ENCODE measurements at places on chromosomes 7 and 10.

GRCh38 chr7:105655067-105655466 lies 73.8 kb upstream of the EFCAB10 start:
- DNase-seq, result no peak

DNA sequence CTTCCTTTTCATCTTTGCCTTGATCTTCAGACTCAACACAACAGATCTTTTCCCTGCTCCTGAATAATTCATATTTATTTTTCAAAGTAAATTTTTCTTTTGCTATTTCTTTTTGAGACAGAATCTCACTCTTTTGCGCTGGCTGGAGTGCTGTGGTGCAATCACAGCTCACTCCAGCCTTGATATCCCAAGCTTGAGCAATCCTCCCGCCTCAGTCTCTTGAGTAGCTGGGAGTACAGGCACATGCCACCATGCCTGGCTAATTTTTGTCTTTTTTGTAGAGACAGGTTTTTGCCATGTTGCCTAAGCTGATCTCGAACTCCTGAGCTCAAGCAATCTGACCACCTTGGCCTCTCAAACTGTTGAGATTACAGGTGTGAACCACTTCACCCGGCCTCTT lies 9.2 kb downstream of the RTKN2 start:
- no peak for DNase-seq

DNA sequence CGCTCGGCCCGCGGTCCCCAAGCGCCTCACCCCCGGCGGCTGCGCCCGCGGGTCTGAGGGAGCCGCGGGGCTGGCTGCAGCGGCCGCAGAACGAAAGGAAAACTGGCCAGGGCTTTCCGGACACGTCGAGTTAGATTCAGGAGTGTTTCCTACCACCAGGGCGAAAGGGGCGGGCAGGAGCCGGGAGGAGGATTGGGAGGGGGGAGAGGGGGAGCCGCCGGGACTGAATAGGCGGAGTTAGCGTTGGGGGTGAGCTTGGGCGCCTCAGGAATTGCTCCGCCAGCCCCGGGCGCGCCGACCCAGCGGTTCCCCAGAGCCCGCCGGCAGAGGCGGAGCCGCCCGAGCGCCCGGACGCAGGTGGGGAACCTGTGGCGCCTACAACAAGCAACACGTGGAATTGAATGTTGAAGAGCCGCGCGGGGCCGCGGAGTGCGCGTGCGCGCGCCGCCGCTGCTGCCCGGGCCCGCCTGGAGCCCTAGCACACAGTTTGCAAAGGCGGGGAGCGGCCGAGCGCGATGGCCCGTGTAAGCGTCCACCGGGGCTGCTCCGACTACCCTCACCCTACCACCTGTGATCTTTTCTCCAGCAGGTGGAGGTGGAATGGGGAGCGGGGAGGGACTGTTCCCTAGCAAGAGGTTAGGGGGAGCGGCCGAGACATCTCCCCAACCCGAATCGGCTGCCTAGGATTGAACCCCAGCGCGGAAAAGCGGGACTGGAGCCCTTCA lies at the start of gene CADPS2:
CADPS2 (minus strand) TSS at position 104 of the 725 bp plus-strand sequence. CDS start 123 bp downstream, outside the sequence.
- DNase-seq, result peak; percentile 3

GRCh38 chr10:59817773-59818172 lies 64.5 kb upstream of the MRLN start:
- no peak for DNase-seq

GRCh38 chr7:106218546-106218945 lies 66.2 kb downstream of the NAMPT start:
- DNase-seq, result no peak

GRCh38 chr7:143988976-143989745 lies 11.0 kb upstream of the OR6B1 start:
- DNase-seq, result no peak

- DNase-seq, result no peak
These were observed 149.8 kb downstream of the AMPH start for GRCh38 chr7:38481401-38481800.

DNA sequence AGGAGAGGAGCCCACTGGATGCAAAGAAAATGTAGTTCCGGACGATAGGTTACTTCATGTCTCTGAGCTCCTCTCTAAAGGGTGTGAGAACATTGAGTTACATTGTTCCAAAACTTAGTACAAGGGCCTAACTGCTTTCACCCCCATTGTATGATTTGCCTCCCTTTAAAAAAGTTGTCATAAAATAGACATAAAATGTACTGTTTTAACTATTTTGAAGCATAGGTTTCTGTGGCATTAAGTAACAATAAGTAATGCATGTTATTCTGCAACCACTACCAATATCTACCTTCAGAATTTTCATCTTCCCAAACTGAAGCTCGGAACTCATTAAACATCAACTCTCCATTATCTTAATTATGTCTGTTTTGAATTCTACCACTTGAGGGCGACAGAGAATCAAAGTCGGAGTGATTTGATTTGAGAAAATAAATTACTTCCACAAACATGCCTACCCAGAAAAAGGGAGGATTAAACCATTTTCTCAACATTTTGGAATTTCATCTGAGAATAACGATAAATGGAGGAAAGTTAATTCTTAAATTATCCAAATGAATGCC lies 2.7 kb downstream of the IGFBP1 start:
- no peak for DNase-seq

GRCh38 chr10:2681891-2682290 lies 385.5 kb upstream of the PFKP start:
- DNase-seq, result no peak

GRCh38 chr10:129104266-129105045 lies 362.6 kb upstream of the MGMT start:
- no peak for DNase-seq

DNA sequence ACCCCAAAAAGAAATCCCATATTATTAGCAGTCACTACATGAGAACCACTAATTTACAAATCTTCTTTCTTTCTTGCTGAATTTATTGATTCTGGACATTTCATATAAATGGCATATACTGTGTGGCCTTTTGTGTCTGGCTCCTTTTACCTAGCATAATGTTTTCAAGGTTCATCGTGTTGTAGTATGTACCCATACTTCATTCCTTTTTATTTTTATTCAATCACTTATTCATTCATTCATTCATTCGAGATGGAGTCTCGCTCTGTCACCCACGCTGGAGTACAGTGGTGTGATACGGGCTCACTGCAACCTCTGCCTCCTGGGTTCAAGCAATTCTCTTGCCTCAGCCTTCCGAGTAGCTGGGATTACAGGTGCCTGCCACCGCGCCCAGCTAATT lies 21.9 kb downstream of the VPS26A start:
- DNase-seq, result no peak

DNA sequence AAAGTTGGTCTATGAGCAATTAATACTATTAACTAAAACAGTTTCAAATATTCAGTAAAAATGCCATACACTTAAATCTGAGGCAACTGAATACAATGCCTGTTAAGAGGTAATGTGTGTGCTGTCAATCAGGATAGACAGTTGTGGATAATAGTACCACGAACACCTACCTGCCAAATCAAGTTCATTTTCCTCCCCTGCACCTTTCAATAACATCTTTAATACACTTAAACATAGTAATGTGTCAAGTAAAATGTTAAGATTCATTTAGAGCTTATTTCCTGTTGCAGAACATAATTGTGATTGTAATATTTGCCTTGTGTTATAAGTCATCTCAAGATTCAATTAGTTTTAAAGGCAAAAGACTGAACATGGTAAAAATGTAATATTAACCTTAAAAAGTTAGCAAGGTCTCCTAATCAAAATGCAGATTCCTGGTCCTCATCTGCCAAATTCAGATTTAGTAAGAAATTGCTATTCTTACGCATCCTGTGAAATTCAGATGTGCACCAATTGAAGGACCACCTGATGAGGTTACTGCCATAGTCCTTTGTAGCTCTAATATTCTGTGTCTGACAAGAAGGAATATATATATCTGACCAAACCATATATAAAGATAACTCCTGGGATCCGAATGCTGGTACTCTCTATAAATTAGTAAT lies 37.1 kb downstream of the COL1A2 start:
- DNase-seq, result no peak

DNA sequence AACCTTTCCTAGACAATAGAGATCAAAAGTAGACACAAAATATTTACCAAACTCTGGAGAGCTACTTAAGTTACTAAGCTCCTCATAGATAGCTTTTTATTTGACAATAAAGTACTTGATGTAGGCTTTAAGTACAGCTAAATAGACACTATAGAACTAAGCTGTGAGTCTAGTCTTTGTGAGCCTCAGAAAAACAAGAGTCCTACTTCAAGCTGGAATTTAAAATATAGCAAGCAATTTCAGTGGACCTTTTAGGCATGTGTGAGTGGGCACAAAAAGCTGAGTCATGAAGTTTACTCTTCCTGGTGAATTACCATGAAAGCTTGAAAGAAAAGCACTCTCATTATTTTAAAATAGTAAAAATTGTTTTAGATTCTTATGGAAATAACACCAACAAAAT lies 76.1 kb downstream of the ADD3 start:
- no peak for DNase-seq

- no peak for DNase-seq
These were observed 218.4 kb downstream of the GLRX3 start for GRCh38 chr10:130354573-130354954.

- no peak for DNase-seq
These were observed 338.6 kb upstream of the SEMA3A start for GRCh38 chr7:84533182-84533581.

DNA sequence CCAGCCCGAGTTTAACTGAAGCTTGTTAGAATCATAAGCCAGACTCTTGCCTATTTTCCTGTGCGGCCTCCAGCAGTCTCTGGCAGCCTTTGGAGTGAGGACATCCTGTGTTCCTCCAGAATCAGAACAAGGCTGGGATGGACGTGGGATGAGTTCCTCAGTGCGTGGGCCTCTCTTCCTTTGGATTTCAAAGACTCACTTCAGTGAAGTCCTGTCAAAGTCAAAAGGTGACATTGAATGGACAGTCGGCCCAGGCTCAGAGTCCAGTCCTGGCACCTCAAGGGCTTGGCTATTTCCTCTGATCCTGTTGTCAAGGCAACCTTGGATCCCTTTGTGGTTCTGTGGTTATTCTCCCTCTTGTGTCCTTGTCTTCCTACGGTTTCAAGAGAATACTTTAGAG lies 21.4 kb upstream of the SMC3 start:
- no peak for DNase-seq

- no peak for DNase-seq
These were observed 2.5 kb downstream of the IGFBP3 start for GRCh38 chr7:45918556-45918955.

DNA sequence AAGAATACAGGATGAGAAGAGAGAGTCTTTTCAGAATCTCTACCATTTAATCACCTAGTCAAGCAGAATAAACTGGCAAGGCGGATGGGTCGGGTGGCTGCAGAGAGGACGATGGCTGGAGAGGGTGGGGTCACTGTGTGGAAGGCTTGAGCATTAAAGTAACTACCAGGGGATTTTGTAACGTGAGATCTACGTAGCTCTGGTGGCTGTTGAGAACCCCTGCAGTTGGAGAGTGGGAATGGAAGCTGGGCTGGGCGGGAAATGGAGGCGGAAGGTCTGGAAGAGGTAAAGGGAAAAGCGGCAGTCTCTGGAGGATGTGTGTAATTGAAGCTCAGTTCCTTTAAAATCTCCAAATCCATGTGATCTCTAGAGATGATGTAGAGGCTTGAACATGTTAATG lies 135.0 kb downstream of the GATA3 start:
- no peak for DNase-seq

GRCh38 chr7:159086301-159086925 lies 58.3 kb downstream of the VIPR2 start:
- no peak for DNase-seq

GRCh38 chr7:145036604-145037405 lies 201.0 kb upstream of the TPK1 start:
- DNase-seq, result peak; percentile 17

GRCh38 chr10:50508315-50509051 lies 115.3 kb downstream of the SGMS1 start:
- DNase-seq, result peak; percentile 56

GRCh38 chr10:1328161-1328823 lies 272.1 kb downstream of the WDR37 start:
- DNase-seq, result no peak

DNA sequence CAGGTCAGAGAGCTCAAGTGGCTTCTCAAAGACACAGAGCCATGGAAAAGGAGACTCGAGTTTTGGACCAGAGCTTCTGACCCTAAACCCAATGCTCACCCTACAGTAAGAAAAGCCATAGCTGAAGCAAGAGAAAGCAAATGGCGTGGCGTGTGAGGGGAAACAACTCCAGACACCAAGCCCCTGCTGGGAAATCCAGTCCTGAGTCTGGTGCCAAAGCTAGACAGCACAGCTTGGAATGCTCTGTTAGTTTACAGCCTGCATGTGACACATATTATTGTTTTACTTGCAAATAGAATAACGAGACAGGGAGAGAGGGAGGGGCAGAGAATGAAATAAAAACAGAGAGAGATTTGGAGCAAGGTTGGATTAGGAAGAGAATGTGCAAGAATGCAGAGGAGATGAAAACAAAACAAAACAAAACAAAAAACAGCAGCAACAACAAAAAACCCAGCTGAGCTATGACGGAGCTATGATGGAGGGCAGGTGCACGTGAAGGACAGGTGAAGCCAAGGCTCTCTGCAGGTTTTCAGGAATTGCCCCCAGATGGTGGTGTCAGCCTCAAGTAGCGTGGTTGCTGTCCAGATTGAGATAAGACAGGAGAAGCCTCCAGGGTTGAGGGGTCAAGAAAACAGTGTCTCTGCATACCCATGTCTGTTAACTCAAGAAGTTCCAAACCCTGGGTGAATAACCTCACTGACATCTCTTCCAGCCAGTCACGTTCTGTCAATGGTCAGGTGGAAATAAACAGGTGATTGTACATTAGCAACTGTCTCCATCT lies 69.7 kb upstream of the LRRC18 start:
- no peak for DNase-seq

DNA sequence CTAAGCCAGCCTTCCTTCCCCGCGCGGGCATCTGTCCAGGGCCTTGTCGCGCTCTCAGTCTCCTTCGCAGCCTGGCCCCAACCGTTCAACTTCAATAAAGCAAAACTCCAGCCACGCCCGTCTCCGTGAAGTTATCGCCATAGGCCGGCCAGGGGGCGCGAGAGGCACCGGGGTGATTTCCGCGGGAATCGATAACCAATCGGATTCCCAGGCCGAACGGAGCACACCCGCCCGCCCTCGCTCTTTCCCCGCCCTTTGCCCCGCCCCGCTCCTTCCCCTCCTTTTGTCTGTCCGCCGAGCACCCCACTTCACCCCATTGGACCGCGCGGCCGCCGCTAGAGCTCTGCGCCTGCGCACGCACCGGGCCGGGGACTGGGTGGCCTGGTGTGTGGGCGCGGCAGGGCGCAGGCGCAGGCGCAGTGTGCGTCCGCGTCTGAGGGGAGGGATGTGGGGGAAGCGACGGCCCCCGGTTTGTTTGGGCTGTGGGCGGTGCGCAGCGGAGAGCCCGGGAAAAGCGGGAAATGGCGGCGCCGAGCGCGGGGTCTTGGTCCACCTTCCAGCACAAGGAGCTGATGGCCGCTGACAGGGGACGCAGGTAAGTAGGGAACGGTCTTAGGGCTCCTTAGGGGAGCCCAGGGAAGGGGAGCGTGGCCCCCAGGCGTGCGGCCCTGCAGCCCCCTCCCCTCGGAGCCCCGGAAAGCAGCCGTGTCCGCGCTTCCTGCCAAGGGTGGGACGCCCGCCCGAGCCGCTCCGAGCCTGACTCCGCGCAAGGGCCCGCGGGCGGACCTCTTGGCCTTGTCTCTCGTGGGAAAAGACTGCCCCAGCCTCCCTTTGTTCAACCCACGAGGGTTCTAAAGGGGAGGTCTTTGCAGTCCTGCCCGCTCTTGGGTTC lies at the start of gene CASP2:
CASP2 (plus strand) TSS at position 417 of the 892 bp plus-strand sequence; CDS start at position 522, 105 bp downstream.
- DNase-seq, result peak; percentile 98

Data from activated CD4-positive, alpha-beta T cell treated with anti-CD3 and anti-CD28 coated beads, Interleukin-2, amount 50 U/mL, for 48 hours (primary cell).